Occipital lobe (tissue), 3 donors: ENCODE measurements at places on chromosomes 7 and 10.

GRCh38 chr10:133195096-133195495, 34.9 kb upstream of the UTF1 start:
- no peak for DNase-seq

GRCh38 chr10:75430000-75430763, 1.2 kb upstream of the LRMDA start:
- no peak for DNase-seq

GRCh38 chr10:44845361-44846175, 65.6 kb upstream of the TMEM72 start:
- no peak for DNase-seq

- no peak for DNase-seq
These were observed 22.8 kb upstream of the MALSU1 start for GRCh38 chr7:23276376-23276775.

GRCh38 chr10:110212119-110213006, 5.0 kb downstream of the MXI1 start:
- DNase-seq: no peak

GRCh38 chr10:70458329-70459060, 17.0 kb upstream of the NODAL start:
- DNase-seq: peak; percentile 42
